Stimulated activated CD8-positive, alpha-beta memory T cell treated with anti-CD3 and anti-CD28 coated beads, Interleukin-7, amount 100 ng/mL, for 4 hours (primary cell): ENCODE measurements at places on chromosomes 4 and X.

DNA sequence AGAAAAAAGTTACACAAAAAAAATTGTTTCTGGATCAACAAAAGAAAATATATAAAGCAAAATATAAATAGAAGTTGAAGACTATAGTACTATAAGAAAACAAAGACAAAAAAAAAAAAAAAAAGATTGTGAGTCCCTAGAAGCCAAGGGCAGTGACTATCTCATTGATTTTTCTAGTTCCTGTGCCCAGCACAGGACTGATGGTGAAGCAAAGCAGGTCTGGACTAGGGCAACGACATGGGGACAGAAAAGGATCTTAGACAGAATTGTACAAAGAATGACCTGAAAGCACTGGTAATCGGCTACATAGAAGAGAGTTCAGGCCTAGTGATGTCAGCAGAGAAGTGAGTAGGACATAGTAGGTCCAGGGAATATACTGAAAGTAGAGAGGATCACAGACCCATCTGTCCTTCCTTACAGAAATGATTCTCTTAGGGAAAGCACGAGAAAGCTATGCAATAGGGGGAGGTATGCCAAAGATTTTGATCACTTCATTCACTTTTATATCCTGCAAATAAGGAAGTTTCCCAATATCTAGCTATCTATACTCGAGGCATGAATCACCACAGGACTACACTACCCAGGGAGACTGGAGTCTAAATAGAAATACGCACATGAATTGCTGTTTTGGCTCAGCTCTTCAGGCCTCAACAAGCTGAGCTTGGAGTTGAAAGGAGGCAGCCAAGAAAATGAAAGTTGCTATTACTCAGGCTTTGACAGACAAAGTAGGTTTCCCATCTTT, 230.9 kb upstream of the GPC4 start:
- no peak for DNase-seq

DNA sequence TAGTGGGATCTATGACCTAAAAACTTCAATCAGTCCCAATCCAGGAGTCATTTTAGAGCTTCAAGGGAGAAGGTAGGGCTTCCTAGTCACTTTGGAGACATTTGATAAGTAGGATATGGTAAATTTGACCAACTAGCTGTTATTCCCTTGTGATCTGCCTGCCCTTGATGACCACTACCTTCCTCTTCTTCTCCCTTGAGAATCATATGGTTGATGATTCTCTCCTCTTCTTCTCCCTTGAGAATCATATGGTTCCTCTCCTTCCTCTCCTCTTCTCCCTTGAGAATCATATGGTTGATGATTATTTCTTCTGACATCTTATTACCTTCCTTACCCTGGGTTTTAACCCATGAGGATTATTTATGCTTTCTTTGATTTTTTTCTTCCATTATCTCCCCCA, 482.6 kb upstream of the TENM3 start:
- no peak for DNase-seq

DNA sequence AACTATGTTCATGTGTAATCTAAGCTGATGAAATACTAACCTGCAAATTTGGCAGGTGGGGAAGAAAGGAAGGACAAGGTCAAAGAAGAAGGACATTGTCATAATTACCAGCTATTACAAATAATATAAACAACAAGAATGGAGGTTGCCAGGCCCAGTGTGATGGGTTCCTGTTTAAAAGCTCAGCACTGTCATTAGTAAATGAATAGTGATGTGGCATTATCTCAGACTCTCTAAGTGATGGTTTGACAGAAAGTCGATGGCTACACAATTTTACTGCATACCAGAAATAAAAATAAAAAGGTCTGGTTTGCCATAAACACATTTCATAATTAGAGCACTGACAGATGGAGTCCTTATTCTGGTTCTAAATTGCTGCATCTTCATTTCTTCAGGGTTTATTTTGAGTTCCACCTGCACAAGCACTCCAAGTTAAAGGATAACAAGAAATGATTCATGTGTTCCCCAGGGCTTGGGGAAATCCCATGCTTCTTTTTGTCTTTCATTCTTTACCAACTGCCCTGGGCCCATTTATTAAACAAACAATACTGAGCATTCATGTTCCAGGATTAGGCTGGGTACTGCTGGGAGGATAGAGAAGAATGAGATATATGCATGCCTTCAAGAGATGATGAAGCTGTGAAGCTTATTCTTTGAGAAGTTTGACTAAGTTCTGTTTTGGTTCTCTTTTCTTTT, 367.8 kb upstream of the RASGEF1B start:
- no peak for DNase-seq

- no peak for DNase-seq
These were observed 369.5 kb upstream of the FAM241A start for GRCh38 chr4:111775556-111776297.

DNA sequence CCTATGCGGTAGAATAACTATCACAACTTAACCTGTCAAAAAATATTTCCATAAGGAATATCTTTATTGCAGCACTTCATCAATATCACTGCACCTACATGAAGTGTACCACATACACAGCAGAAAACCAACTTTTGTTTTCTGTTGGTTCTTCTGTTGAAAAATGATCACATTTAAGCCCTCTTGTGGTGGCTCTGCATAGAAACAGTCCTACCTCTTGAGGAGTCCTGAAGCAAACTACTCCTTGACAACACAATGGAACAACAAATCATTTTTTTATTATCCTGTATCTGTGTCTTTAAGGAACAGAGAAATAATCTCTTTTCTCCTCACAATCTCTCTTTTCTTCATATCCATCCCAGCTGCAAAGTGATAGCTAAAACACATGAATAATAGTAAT, 39.8 kb upstream of the ATOH1 start:
- DNase-seq = no peak
